ENCODE measurements at places on chromosomes 7 and 10.

GRCh38 chr10:79269443-79269842 is 77.8 kb upstream of the PPIF start:
- DNase-seq = no peak

- no peak for DNase-seq
These were observed 79.0 kb downstream of the TRIL start for GRCh38 chr7:28879105-28879504.

DNA sequence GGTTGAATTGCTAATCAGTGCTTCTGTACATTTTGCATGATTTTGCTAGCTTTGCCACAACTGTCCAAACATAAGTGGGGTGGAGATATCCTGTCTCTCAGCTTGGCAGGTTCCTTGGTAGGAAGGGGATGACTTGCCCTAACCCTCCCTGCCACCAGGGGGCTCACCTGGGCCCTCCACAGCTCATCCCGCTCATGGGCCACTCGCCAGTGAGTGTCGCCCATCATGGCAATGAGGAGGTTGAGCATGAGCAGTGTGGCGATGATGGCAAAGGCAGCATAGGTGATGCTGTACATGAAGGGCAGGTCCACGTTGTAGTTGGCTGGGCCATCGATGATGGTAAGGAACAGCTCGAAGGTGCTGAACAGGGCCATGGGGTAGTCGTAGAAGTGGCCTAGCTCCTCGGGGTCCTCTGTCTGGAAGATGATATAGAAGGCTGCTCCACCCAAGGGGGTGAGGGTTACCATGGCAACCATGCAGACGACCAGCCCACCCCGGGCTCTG is 12.2 kb downstream of the TRPV6 start:
- peak; percentile 44 for DNase-seq

DNA sequence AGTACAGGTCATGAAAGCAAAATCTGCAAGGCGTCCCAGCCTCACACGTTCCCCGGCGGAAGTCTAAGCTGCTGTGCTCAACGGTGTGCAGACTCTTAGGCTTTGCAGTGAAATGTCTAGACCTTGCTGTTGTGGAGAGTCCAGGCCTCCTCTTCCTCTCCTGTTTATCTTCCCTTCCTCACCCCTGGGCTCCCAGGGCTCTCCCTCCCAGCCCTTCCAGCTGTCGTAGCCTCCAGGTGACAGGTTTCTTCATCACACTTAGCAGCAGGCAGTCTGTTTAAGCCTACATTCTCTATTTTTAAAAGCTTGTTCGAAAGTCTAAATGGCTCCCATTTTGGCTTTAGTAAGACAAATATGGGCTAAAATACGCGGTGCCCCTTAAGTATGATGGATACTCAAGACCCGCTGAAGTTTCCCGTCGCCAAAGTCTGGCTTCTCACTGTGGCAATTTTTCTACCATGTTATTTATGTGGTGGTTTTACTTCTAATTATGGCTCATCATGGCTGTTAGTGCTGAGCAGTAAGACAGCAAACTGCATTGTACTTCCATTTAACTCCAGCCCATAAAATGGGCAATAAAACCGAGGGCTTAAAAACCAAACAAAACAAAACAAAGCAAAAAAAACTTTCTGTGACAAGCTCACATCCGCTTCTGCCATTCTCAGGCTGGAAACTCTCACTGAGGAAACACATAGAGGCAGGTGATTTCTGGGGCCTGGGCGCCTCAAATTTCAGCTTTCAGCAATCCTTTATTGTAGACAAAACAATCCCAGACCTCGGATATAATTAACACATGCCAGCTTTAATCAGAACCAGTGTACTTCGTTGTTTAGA is 243.2 kb downstream of the SNX10 start:
- DNase-seq = no peak

DNA sequence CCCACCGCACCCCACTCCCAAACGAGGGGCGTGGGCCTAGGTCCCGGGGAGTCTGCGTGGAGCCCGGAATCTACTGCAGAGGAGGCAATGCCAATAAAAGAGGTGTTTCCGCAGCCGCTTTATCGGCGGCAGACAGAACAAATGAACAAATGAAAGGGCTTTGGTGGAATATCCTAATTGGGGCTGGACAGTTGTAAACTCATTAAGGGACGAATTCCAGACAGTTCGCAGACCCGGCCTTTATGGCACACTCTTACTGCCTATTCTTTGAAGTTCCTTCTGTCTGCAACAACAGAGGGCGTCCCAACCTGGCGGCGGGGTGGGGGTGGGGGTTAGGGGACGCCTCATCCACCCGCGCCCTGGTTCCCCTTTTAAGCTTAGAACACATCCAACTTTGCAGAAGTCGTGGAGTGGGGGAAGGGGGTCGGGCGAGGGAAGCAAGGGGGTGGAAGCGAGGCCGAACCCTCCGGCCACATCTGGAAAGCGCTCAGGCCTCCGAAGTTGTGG is 4.1 kb downstream of the HOXA9 start:
- no peak for DNase-seq

- DNase-seq = no peak
These were observed 119.5 kb downstream of the SPDYE5 start for GRCh38 chr7:75611557-75612178.

Measured in stimulated activated naive CD8-positive, alpha-beta T cell treated with anti-CD3 and anti-CD28 coated beads, Interleukin-15, Interleukin-2, amounts not matched to agents 100 U/mL and 50 U/mL, for 24 hours (primary cell).